ENCODE measurements at places on chromosomes 11 and 22. TPM values are rescaled to one million over a fixed set of nuclear protein-coding genes. Genes with fewer than 3 reads are reported as not detected.

The FAM181B gene
- 0.06 TPM for total RNA-seq

The KRTAP5-8 gene
- total RNA-seq, result not detected

The WBP2NL gene
- total RNA-seq, result not detected

The ZNRF3 gene
- total RNA-seq, result 15.6 TPM

The UPK3A gene
- total RNA-seq, result 2.0 TPM

- DNase-seq, result no peak
Measured at GRCh38 chr11:75195167-75195962, 44.5 kb downstream of the SLCO2B1 start.

GRCh38 chr11:8383227-8383626 is 119.5 kb upstream of the LMO1 start:
- no peak for DNase-seq

GRCh38 chr11:126162306-126163030 is 49.0 kb downstream of the RPUSD4 start:
- DNase-seq, result no peak

DNA sequence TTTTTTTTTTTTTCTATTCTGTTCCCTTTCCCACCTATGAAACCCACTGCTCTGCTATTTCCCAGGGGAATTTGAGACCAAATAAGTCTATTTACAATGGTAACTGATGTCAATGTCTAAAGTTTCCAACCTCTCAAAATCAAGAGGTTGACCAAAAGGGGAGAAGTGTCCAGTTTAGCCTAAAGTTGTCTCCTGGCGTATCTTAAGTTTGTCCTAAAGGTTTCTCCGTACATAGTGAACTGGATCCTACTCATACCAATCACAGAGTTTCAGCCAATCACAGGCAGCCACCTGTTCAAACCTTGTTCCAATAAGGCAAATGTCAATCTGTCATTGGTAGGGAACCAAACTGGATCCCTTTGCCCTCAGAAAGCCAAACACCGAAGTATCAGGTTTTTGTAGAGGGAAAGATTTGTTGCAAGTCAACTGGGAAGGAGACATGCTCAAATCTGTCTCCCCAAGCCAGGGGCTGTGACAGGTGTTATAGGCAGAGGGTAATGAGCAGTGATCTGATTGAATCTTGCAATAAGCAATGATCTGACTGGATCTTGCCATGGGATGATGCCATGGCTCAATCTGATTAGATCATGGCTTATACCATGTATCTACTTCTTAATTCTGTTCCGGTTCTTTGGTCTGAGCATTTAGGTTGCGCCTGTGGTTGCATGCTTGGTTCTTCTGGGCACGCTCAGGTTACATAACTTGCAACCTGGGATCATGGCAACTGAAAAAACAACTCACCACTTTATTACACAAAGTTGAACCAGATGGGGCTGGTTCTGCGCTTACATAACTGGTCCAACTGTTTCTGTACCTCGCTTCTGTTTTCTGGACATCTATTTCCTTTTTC is 1.1 kb upstream of the VPS37C start:
- DNase-seq, result no peak

GRCh38 chr11:67032830-67033551 is 10.1 kb downstream of the SYT12 start:
- DNase-seq, result peak; percentile 46

GRCh38 chr11:41879214-41879613 is 419.8 kb upstream of the LRRC4C start:
- no peak for DNase-seq

- DNase-seq, result no peak
Measured at GRCh38 chr11:859394-860131, 16.9 kb downstream of the TSPAN4 start.

- DNase-seq, result no peak
Measured at GRCh38 chr11:35617687-35618496, at the start of gene FJX1. TSS of gene FJX1 (plus strand) at chr11:35618460. CDS start at chr11:35618637, 177 bp downstream.

- DNase-seq, result no peak
Measured at GRCh38 chr11:67278135-67278938, 10.8 kb upstream of the ANKRD13D start.

DNA sequence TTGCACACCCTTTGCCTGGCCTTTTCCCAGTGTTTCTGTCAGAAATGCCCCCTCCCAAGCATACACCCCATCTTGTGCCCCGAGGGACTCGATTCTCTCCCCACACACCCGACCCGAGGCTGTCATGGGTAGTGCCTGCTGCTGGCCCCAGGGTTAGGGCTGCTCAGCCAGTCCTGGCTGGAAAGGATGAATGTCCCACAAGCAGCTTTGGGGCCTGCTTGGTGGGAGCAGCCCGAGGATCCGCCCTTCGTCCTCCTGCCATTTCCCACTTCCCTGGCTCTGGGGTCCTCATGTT is 55.0 kb upstream of the PRODH start:
- DNase-seq, result no peak

DNA sequence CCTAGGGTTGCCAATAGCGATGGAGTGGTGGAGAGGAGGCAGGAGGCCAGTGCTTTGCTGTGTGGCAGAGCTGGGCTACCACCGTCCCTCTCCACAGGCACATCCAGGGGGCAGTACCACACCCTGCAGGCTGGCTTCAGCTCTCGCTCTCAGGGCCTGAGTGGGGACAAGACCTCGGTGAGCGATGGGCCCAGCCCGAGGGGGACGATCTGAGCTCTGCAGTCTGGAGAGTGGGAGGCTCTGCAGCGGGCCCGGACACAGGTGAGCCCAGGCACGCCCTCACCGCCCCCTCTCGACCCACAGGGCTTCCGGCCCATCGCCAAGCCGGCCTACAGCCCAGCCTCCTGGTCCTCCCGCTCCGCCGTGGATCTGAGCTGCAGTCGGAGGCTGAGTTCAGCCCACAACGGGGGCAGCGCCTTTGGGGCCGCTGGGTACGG is 2.5 kb downstream of the PKP3 start:
- DNase-seq, result no peak

All from epithelial cell of proximal tubule (primary cell).